ENCODE measurements at places on chromosomes 2 and 18. TPM values are rescaled to one million over a fixed set of nuclear protein-coding genes. Genes with fewer than 3 reads are reported as not detected.

SDC1 gene
- total RNA-seq = 11.6 TPM

LOXHD1 gene
- total RNA-seq = not detected

ZBTB7C gene
- 0.11 TPM for total RNA-seq

CWC22 gene
- total RNA-seq = 20.1 TPM

TOGARAM2 gene
- not detected for total RNA-seq

All from osteocyte (in vitro differentiated cells).